ENCODE measurements at places on chromosomes 13 and 19.

DNA sequence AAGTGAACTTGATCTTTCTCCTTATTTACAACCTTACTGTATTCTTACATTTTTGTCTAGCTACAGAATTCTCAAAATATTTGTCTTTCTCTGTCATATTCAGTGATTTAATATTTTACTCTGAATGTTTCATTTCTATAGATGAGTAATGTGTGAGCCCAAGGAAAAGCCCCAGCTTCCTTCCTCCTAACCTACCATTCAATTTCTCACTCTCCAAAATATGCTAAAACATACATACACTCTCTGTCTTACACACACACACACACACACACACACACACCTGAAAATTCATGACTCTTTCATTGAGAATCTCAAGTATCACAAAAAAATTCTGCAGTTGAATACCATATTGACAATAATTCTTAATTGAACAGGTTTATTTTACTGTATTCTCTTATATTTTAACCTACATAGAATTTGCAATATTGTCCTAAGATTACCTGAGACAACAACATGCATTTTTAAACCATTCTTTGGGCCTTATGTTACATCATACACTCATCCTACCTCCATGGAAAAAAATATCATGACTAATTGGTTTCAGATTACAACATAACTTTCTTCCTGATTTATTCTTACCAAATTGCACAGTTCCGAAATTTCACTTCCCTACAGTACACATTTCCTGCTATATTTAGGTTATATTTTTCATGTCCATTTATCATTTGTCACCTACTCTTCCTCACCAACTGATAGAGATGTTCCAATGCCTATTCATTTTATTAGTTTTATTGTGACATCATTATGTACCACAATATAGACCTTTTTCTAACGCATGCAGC, 1965.6 kb upstream of the PCDH20 start:
- DNase-seq = no peak

DNA sequence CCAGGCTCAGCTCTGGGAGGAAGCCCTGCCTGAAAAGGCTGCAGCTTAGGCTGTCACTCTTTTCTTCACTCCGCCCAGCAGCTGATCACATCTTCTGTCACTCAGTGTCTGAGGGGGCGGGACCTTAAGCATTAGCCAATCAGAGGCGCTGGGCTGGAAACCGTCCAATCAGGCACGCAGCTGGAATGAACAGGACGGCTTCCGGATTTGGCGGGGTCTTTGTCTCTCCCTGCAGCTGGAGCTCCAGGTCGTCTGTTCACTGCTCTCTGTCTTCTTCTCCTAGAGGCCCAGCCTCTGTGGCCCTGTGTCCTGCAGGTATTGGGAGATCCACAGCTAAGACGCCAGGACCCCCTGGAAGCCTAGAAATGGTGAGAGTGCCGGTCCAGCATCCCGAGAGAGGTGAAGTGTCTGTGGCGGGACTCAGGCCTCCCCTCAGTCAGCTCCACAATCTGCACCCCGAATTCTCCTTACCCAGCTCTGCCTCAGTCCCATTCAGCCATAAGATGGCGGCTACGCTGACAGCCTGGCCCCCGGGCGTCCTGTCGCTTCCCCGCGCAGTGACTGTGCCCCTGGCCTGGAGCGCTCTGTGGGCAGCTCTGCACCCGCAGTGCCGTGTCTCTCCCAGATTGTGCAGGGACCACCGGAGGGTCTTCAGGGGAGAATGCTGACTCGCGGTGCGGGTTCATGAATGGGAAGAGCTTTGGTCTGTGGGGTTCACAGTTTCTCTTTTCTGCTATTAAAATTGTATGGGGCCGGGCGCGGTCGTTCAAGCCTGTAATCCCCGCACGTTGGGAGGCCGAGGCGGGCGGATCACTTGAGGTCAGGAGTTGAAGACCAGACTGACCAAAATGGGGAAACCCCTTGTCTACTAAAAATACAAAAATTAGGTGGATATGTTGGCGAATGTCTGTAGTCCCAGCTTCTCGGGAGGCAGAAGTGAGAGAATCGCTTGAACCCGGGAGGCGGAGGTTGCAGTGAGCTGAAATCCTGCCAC, at the start of gene ZNF66:
TSS of gene ZNF66 (plus strand) at position 222 of the 994 bp plus-strand sequence. CDS start at position 366, 144 bp downstream.
- no peak for DNase-seq

GRCh38 chr19:54302257-54302656, 10.7 kb downstream of the LILRA5 start:
- no peak for DNase-seq

- DNase-seq = no peak
These were observed 1.5 kb downstream of the MEGF8 start for GRCh38 chr19:42326969-42327368.

GRCh38 chr19:35713904-35714495, 3.8 kb upstream of the KMT2B start:
- no peak for DNase-seq

DNA sequence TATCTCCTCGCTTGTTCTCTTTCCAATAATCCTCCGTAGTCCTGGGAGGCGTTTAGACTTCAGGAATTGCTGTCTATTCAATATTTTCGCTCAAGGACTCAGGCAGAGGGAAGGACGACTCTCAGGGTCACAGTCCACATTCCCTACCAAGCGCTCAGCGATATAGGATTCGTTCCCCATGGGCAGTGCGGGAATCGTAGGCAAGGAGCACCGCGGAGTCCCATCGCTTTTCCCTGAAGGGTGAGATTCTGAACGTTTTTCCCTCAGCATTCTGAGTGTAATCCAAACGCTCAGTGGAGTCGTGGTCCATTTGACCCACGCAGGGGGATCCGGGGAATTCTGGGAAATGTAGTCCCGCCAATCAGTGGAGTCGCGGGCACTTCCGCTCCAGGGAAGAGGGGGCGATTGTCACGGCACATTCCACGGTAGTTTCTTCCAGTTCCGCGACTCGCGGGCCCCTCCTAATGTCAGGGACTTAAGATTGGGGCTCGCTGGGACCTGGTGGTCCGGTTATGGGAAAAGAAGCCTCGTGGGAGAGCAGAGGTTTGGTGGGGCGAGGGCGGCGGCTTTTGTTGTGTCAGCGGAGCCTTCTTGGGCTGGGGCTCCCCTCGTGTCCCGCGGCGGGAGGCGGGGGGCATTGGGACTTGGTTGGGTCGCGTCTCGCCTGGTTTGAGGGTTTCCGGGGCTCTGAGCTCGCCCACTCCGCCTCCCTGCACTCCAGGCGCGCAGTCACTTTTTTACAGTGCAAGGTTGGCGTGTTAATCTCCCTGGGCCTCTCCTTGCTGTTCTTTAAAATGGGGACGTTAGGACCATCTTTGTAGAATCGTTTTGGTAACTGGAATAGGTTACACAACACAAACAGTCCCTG, at the start of gene ZNF234:
TSS of gene ZNF234 (plus strand) at position 364 of the 868 bp plus-strand sequence. CDS start 3,079 bp downstream, outside the sequence.
- peak; percentile 89 for DNase-seq

DNA sequence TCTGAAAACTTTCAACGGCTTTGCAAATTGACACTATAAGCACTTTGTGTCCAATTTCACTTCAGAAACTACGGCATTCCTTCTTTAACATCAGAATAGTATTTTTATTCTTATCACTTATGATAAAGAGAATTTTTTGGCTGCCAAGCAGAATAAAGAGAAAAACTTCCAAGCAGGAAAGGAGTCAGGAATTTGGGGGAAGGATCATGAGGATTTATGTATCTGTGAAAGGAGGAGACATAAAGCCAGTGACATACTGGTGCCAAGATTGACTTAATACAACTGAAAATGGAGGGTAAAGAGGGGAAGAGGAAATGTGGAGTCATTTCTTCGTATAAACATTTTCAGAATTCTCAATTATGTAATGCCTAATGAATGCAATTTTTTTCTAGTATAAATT, 94.7 kb downstream of the RBM26 start:
- no peak for DNase-seq

DNA sequence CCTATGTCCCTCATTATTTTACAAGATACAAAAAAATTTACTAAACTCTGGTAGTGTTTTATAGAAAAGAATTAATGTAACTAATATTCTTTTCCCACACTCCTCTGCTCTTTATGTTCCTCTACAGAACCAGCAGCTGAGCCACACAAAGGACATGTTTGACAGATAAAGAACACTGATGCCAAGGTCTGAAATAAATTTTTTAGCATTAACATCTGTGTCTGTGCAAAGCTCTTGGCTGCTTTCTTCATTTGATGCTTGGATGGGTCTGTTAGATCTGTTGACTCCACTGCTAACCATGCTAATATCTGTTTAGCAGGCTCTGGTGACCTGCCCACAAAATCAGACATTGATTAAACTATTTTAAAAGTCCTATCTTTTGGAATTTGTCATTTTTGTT, 2363.8 kb downstream of the PCDH9 start:
- no peak for DNase-seq

GRCh38 chr13:35143123-35143522, 201.1 kb downstream of the NBEA start:
- no peak for DNase-seq

GRCh38 chr13:93292366-93292765, 65.8 kb downstream of the GPC6 start:
- no peak for DNase-seq

DNA sequence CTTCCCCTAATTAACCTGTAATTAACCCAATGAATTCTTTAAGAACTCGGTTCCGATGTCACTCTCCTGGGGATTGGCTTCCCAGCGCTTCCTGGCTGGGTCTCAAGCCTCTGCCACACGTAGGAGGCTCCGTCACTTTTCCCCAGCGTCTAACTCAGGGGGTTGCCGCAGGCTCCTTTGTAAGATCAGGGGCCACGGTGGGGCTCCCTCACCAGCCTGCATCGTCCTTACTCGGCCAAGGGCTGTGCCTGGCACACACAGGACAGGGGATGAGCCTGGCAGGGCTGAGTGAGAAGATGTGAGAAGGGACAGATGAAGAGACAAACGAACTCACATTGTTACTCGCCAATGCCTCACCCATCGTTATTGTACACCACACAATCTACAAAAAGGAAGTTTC, 20.9 kb upstream of the ATP11A start:
- DNase-seq = no peak

GRCh38 chr13:48859272-48860105, 116.2 kb upstream of the FNDC3A start:
- DNase-seq = no peak

DNA sequence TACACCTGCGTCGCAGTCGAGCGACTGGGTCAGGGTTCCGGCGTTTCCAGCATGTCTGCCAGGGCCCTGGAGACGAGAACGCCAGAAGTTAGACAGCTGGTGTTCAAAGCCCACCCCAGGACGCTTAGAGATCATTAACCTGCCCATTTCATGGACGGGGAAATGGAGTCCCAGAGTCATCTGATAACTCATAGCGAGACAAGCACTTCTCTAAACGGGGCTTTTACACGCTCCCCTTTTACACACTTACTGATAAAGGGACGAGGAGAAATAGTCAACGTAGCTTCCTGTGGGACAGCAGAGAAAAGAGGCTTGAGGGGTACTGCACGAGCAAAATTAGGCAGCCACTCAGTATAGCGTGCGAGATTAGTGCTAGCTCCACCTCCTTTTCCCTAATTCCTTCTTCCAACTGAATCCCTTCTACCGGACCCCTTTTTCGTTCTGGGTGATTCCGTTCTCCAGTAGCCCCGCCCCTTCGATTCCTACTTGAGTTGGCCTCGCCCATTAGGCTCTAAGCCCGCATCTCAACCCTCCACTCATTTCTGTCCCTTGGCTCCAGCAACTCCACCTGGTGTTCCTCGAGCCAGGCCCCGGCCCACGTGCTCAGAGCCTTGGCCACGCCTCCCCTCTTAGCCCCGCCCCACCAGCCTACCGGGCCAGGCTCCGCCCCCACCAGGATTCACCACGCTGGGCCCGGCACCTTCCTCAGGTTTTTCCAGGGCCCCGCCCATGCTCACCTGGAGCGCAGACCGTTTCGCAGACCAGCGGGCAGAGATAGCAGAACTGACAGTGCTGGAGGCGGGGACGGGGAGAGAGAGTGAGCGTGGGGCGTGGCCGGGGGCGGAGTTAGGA, 3.7 kb downstream of the HRC start:
- DNase-seq = peak; percentile 95

- DNase-seq = no peak
These were observed 55.5 kb downstream of the ENOX1 start for GRCh38 chr13:43731296-43731695.

DNA sequence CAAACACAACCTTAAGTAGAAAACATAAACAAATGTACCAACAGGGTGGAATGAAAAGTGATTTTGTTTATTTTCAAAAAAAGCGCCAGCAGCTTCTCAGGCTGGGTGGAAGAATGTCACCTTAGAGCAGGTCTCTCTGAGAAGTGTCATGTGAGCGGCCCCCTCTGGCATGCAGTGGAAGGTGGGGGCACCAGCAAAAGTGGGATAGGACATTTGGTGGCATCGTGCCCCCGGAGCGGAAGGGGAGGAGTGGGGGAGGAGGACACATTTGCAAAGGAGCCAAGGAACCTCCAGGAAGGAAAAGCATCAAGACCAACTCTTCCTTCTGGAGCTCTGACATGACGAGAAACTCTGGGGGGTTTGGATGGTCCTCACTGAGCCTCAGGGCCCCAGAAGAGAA, 635.3 kb downstream of the UQCRFS1 start:
- no peak for DNase-seq

GRCh38 chr13:99606324-99607066, 105.2 kb downstream of the TM9SF2 start:
- DNase-seq = peak; percentile 76

DNA sequence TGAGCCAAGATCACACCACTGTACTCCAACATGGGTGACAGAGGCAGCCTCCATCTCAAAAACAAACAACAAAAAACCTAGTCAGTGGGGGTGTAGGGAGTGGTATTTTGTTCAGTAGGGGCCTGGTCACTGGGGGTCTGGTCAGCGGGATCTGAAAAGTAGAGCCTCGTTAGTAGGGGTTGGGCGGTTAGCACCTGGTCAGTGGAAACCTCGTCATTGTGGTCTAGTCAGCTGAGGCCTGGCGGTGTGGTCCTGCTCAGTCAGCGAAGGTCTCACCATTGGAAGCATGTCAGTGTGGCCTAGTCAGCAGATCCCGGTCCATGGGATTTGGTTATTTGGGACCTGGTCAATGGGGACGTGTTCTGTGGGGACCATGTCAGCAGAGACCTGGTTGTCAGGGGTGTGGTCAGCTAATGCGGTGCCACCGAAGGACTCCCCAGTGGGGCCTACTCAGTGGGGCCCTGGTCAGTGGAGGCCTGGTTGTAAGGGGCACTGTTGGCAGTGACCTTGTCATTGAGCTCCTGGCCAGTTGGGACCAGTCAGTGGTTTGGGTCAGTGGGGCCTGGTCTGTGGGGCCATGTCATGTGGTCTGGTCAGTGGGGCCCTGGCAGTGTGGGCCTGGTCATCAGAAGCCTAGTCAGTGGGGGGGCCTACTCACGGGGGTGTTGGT, 63.0 kb upstream of the TPM4 start:
- no peak for DNase-seq

DNA sequence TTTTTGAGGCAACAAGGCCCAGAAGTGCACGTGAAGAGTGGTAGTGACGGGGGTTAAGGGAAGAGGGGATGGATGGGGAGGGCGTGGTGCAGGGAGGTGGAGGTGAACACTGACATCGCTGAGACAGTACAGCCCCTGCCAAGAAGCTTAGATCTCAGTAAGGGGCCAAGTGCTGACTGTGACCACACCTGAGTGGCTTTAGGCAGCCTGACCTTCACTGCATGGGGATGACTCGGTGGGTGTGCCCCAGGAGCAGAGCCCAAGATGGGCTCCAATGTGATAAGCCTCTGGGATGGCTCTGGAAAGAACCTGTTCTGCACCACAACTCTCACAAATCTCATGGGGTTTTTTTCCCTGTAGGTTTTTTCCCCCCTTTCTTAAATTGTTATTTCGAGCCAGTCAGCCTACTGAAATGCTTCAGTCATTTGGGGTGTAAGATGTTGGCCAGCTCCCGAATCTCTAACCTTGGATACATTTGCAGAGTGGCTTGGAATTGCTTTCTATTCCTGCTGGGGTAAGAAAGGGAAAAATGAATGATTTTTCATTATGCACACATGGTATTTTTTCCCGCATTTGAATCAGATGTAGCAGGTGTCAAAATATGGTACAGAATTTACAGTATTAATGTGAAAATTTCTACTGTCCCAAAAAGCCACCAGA, 165.0 kb downstream of the TM9SF2 start:
- DNase-seq = no peak
